ENCODE measurements at places on chromosomes 6 and 20. TPM values are rescaled to one million over a fixed set of nuclear protein-coding genes. Genes with fewer than 3 reads are reported as not detected.

MYH7B gene
- total RNA-seq, result 0.17 TPM

EGFL8 gene
- total RNA-seq, result 1.3 TPM

SLC22A3 gene
- total RNA-seq, result under 0.01 TPM

FAM8A1 gene
- 14.5 TPM for total RNA-seq

MBOAT1 gene
- 22.0 TPM for total RNA-seq

SNAP25 gene
- not detected for total RNA-seq

CALHM6 gene
- total RNA-seq, result 0.85 TPM

UQCC2 gene
- 9.4 TPM for total RNA-seq

RBM39 gene
- 250 TPM for total RNA-seq

EYS gene
- not detected for total RNA-seq

OR10C1 gene
- not detected for total RNA-seq

BHLHE23 gene
- total RNA-seq, result not detected

ABCF1 gene
- 70.3 TPM for total RNA-seq

FOXF2 gene
- not detected for total RNA-seq

SAMD3 gene
- not detected for total RNA-seq

APOBEC2 gene
- total RNA-seq, result not detected

MARCKS gene
- total RNA-seq, result 333 TPM

Measured in dermis blood vessel endothelial cell (primary cell).